ENCODE measurements at places on chromosomes 7 and 10. TPM values are rescaled to one million over a fixed set of nuclear protein-coding genes. Genes with fewer than 3 reads are reported as not detected.

Gene VWDE
- not detected for polyA plus RNA-seq

Gene FBXL13
- 0.15 TPM for polyA plus RNA-seq

Gene EBF3
- not detected for polyA plus RNA-seq

Gene CC2D2B
- polyA plus RNA-seq: 0.28 TPM

Gene TDRD1
- not detected for polyA plus RNA-seq

Gene THSD7A
- not detected for polyA plus RNA-seq

Gene CNTNAP2
- polyA plus RNA-seq: 47.3 TPM

Gene CCDC172
- polyA plus RNA-seq: not detected

Gene CHN2
- polyA plus RNA-seq: 3.0 TPM

Gene DCLRE1A
- polyA plus RNA-seq: 2.3 TPM

Gene RAB19
- polyA plus RNA-seq: 0.90 TPM

Gene IMPDH1
- 58.6 TPM for polyA plus RNA-seq

Gene PKD2L1
- not detected for polyA plus RNA-seq

Gene MYH16
- not detected for polyA plus RNA-seq

Gene ADCY1
- polyA plus RNA-seq: 0.18 TPM

Gene SEMA4G
- polyA plus RNA-seq: not detected

Gene COBL
- polyA plus RNA-seq: not detected

Gene EMX2
- polyA plus RNA-seq: not detected

Gene SPDYE2
- polyA plus RNA-seq: 1.2 TPM

Gene KLF14
- polyA plus RNA-seq: 0.11 TPM

Gene HECW1
- polyA plus RNA-seq: not detected

Gene ZNF425
- 0.95 TPM for polyA plus RNA-seq

Gene AZGP1
- not detected for polyA plus RNA-seq

Gene CFAP70
- polyA plus RNA-seq: 0.43 TPM

Gene WNT8B
- polyA plus RNA-seq: not detected

Data from IgD-negative memory B cell (primary cell).